ENCODE measurements at places on chromosomes 6 and 20.
A peak's percentile ranks its signal among the peaks of the same experiment; 100 is the strongest.

- DNase-seq, result no peak
Measured at GRCh38 chr20:44750081-44750805, 4.6 kb downstream of the KCNK15 start.

DNA sequence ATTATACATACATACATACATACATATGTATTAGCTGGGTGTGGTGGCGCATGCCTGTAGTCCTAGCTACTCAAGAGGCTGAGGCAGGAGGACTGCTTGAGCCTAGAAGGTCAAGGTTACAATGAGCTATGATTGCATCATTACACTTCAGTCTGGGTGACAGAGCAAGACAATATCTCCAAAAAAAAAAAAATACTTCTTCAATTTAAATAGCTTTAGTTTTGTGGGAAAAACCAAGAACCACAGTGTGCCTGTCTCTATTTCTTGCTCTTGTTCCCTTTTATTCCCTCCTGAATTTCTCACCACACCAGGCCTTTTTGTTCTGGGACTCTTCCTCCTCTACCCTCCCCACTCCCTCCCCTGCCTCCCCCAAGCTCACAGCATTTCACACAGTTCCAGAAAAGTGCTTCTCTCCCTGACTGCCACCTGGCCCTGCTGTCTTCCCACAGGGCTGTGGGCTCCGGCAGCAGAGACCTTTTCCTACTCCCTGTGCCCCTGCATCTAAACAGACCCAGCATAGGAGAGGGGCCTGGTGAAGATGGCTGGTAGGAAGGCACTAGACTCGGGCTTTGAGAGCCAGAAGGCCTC, 1.3 kb downstream of the C20orf203 start:
- no peak for DNase-seq

DNA sequence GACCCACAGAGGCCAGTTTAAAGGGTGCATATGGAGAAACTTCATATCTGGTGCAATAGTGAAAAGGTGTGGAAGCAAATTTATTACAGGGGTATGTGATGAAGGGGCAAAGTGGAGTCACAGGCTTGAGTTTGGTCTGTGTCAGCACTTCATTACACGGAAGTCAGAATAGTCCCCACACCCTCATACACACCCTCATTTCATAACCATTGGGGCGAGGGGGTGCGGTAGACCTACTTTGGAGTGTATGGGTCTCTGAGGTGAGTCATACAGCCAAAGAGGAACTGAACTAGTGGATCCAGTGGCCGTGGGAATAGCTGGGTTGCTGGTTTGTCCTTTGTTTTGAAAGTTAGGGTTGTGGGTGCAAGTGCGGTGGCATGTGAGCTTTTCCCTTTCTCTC, 3.3 kb downstream of the TM9SF4 start:
- DNase-seq, result no peak

GRCh38 chr20:54076259-54076658, 5.9 kb upstream of the BCAS1 start:
- DNase-seq, result no peak

GRCh38 chr6:11729076-11729475, 49.5 kb downstream of the ADTRP start:
- no peak for DNase-seq

- no peak for DNase-seq
Measured at GRCh38 chr20:20831794-20832193, 119.3 kb upstream of the RALGAPA2 start.

DNA sequence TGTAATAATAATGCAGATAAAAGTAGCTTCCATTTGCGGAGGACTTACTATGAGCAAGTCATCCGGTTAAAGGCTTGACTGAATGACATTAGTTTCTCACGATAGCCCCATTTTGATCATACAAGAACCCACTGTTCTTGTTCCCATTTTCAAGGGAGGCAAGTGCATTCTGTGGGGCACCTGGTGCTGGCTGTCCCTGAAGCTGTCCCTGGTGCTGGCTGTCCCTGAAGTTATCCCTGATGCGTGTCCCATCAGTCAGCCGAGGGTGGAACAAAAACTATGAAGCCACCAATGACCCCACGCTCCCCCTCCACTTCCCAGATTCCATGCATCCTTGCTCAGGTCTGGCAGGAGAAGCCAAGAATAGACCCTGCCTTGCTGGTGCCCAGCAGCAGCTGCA, 95.3 kb downstream of the EDN3 start:
- no peak for DNase-seq

DNA sequence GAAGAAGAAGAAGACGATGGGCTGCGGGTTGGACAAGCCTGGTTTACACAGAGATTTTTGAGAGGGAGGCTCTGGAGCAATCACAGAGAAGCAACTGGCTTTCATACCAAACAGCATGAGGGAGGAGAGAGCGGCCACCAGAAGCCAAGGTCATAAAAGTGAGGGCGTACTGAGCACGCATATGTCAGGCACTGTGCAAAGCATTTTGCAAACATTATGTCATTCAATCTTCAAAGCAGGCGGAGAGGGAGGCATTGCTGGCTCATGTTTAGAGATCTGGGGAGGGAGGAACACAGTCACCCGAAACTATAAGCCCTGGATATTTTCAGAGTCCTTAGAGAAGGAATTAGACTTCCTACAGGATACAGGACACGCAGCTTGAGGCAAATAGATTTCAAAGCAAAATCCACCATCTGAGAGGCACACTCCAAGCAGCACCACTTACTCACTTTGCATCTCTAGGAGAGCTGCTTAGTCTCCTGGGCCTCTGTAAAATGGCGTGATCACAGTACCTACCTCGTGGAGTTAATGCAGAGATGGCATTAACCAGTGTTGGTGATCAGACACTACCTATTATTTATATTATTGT, 24.6 kb downstream of the RAMACL start:
- no peak for DNase-seq

DNA sequence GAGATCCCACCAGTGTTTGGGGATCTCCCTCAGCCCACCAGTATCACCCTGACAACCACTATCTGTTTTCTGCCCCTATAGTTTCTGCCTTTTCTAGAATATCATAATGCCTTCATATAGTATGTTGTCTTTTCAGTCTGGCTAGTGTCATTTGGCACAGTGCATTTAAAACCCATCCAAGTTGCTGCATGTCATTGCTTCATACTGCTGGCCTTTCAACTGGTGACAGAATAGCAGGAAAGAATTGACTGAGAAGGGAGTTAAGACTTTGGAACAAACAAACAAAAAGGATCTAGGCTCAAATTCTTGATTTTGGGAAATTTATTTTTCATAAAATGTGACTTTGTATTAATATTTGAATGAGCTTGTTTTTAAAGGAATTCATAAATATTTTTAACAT, 4.5 kb downstream of the LMBRD1 start:
- DNase-seq, result no peak

DNA sequence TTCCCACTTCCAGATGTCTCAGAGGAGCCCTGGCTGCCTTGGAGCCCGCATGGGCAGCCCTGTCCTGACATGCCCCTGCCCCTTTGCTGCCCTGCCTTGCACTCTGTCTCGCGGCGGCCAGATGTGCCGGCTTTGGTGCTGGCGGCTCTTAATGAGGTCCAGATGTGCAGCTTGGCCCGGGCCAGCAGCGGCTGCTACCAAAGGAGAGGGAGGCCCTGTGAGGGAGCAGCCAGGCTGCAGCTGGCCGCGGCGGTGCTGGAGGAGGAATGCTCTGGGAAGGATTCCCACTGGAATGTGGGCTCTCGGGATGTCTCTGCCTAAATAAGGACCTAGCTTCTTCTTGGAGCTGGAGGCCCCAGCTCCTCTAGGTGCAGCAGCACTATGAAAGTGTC, 72.4 kb downstream of the FGD2 start:
- no peak for DNase-seq

GRCh38 chr6:49522710-49523593, 23.2 kb downstream of the GLYATL3 start:
- no peak for DNase-seq

GRCh38 chr6:157596461-157596860, 215.5 kb downstream of the ZDHHC14 start:
- no peak for DNase-seq

- no peak for DNase-seq
Measured at GRCh38 chr20:63163596-63164483, 52.1 kb downstream of the YTHDF1 start.

DNA sequence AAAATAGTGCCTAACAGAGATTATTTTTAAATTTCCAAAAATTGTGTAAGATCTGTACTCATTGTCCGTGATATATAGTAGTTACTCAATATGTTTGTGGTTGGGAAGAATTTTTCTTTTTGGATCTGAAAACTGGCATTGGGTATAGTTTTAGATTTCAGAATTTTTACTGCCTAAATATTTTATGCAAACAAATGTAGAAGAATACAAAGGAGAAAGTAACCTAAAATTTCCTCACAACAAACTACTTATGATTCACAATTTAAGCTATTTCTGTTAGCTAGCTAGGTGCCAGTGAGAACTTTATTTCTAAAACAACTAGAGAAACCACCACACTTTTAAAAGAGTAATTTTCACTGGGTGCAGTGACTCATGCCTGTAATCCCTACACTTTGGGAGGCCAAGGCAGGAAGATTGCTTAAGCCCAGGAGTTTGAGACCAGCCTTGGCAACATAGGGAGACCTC, 38.8 kb downstream of the SESN1 start:
- no peak for DNase-seq

DNA sequence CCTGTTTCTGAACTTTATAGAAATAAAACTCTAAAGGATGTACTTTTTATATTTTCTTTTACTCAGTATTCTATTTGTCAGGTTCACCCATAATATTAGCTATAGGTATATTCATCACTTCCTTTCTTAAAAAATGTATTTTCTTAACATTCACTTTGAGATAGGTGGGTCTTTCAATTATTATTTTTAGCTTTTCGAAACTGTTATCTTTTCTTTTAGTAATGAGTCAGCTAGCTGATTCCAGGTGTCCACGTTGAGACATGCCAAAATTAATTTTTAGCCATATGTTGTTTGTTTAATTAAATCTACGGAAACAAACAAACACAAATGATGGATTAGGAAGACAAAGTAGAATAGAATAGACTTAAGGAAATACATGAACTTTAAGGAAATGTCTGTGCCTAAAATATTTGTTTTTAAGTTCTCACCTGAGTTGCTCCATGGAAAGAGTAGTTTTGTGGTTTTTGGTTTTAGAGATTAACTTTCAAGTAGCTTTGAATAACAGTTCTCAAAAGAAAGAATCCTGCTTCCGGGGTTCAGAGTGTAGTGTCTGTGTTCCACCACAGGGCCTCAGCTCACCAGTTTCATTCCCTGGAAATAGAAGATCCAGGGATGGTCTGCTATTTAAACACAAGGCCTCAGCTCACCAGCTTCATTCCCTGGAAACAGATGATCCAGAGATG, 435.0 kb downstream of the HAO1 start:
- DNase-seq, result no peak

GRCh38 chr6:18720075-18720474, 332.9 kb downstream of the RNF144B start:
- no peak for DNase-seq

DNA sequence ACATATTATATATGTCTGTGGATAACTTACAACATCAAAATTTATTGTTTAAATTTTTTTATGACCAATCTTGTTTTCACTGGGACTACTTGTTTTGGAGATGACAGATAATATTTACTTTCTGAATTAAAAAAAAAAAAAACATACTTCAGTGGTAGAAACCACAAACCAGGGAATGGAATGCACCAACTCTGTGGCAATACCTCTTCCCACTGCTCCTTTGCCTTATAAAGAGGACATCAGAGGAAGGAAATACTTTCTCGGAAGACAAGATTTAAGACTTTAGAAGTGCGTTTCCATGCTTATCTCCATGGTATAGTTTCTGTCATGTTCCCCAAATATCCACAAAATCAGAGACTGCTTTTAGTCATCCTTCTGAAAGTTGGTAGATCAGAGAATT, 1241.1 kb upstream of the EYS start:
- DNase-seq, result no peak

DNA sequence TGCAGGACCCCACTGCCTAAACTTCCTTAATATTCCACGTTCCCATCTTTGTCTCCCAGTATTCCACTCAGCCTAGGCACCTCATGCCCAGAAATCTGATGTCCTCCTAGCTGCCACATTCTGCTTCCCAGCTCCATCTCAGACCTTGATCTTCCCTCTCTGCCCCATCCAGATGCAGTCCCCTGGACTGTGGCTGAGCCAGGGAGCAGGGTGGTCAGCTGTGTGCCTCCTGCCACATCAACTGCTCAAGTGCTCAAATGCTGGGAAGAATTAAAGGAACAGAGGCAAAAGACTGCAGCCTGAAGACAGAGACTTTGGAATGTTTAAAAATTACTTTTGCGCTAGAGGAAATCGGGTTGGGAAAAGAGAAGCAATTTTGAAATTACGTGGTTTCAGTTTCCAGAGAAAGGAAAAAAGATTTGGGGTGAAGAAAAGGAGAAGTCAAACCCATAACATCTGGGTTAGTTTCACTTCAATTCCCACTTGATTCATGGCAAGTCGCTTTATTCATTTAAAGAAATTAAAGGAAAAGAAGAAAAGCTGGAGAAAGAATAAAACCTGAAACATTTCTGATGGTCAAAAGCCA, 704.8 kb downstream of the PTPRT start:
- no peak for DNase-seq

GRCh38 chr6:22906091-22906549, 336.8 kb downstream of the HDGFL1 start:
- no peak for DNase-seq

GRCh38 chr6:125099211-125100073, 54.1 kb upstream of the TPD52L1 start:
- DNase-seq, result peak; percentile 48

GRCh38 chr6:68679399-68679798, 44.3 kb downstream of the ADGRB3 start:
- DNase-seq, result no peak

DNA sequence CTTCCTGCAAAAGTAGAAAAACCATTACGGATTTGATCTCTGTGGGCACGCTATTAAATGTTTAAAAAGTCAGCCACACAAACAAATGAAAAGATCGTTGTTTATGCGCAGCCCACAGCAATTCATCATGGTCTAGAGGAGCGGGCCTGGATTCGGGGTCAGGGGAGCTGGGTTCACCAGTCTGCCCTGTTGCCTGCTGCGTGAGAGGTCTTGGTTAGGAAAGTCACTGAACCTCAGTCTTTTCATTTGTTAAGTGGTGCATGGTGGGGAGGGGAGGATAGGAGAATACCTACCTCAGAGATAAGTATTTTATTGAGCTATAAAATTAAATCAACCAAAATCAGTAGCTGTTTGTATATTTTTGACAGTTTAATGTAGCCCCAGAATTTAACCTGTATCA, 47.3 kb upstream of the FYN start:
- DNase-seq, result no peak

DNA sequence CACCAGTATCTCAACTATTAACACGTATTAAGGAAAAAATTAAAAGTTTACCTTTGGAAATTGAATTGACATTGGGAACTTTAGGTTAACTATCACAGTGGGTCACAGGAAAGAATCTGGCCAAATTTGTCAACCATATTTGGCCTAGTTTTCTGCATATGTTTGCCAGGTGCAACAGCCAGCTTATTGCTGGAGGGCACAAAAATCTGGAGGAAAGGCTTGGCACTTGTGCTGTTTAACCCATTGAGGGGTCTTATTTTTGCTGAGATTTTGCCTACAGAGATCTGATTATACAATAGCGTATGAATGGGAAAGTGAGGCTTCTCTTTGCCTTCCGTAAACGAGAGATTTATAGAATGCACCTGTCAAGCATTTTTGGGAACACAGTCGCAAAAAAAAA, 190.4 kb downstream of the PRL start:
- no peak for DNase-seq

Data from Karpas-422 (cell line).